ENCODE measurements at places on chromosomes 6 and 20.

- DNase-seq: no peak
These were observed 682 bp upstream of the CHD6 start for GRCh38 chr20:41618807-41619311.

- no peak for DNase-seq
These were observed 577.5 kb downstream of the PTPRT start for GRCh38 chr20:42611889-42612837.

- no peak for DNase-seq
These were observed 1.5 kb downstream of the COL12A1 start for GRCh38 chr6:75204217-75204958.

DNA sequence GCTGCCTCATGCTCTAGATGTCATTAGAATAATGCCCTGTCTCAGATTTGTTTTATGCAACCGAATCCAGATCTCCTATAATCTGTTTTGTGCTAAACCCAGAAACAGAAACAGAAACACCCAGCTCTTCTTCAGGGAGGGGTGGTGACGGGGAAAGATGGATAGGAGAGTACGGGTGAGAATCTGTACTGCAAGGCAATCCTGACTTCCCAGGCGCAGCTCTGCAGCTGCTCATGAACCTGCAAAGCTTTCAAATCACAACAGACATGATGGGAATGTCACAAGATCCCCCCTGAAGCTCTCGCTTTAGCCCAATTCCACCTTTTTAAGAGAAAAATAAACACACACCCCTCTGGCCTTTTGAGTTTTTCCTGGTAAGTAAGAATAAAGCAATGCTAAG, 71.5 kb downstream of the PPP1R3G start:
- no peak for DNase-seq

DNA sequence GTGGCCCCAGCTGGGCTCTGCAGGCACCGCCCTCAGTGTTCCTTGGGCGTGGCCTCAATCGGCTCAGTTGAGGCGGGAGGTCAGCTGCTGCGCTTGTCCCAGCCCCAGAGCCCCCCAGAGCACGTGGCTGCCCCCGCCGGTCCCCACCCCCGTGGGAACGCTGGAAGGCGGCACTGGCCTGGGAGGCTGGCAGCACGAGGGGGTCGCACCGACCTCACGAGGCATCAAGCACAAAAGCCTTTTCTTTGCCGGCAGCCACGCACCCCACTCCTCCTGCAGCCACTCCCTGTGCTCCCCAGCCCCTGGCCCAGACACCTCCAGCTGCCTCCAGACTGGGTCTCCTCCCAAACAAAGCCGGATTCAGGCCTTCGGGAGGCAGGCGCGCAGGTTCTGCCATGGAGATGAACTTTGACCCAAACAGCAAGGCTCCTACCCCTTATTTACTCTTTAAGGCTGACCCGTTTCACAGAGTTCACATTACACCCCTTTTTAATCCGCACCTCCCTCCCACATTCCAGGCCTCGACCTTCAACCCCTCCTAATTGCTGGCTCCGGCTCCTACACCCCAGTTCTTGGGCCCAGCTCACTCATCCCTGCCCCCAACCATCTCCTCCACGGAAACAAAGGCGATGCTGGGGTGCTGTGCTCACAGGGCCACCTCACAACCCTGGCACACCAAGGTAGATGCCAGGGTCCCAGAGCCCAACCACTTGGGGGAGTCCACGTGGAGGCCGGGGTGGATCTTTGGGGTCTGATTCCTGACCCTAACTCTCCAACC, 111.7 kb downstream of the NOL4L start:
- DNase-seq: no peak

- no peak for DNase-seq
These were observed 116.3 kb upstream of the QKI start for GRCh38 chr6:163298079-163298830.

DNA sequence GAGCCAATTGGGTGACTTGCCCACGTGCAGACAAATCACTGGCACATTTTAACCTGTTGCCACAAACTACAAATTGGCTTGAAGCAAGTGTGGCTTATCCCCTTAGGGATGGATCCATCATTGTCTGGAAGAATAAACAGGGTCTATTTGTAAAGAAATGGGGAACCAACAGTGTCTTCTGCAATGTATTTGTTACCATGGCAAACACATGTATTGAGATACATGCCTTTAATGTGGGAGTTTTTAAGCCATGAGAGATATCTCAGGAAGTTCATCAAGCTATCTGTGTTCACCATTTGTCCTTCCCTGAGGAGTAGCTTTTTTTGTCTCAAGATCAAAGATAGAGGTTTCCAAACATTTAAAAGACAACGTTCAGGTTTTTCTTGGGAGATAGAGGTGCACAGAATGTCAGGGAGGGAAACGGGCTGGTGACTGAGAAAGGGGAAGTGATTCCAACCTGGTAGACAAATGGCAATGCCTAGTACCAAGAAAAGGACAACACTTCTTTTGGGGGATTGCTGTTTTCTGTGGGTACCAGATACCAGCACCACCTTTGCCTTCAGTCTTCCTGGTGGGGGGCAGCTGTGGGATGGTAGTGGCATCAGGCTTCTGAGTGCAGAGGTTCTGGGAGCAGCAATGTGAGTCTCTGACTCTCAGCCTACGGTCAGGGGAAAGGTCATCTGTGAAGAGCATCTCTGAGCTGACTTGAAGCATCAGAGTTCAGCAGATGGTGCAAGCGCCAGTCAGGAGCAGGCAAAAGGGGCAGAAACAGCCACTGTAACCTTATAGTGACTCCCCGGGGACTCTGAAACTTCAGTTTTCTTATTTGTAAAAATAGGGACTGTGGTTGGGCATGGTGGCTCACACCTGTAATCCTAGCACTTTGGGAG, 20.1 kb upstream of the BCAS1 start:
- DNase-seq: no peak

All from globus pallidus (tissue), 1 donor.